Progenitor cell of endocrine pancreas (in vitro differentiated cells): ENCODE measurements at places on chromosomes 16 and 17.

DNA sequence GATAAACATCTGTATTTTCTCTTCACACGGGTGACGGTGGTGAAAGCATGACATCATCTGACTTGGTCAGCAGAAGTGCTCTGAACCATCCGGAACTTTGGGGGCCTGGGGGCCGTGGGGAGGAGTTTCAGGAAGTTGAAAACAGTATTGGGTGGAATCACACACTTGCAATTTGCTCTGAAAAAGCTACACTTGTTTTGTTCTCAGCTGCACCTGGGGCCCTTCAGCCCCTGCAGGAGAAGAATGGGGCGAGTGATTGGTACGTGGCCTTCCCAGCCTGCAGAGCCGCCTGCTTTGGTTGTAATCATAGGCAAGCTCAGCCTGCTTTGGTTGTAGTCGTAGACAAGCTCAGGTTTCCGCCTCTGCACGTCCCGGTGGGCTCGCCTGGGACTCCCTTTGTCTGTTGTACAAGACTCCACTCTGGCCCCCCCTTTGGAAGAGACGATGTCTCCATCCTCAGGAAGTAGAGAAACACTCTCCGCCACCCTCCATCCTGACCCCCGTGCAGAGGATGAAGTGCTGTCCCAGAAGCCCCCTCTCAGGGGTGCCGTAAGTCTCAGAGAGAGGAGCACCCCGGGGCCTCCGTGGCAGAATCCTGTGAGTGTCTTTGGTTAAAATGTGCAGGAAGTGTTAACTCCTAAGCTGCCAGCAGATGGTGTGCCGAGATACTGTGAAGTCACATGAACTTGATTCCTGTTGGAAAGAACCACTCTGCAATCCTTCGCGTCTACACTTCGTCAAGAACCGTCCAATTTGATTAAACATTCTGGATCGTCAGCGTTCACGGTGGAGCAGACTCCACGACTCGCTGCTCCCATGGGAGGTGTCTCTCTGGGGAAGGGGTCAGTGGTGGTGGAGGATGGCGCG lies 5.4 kb downstream of the BANP start:
- DNase-seq, result no peak

- no peak for DNase-seq
Observed at GRCh38 chr17:48122665-48123045, 15.1 kb downstream of the SNX11 start.

GRCh38 chr17:79006046-79006445 lies 3.5 kb downstream of the CANT1 start:
- no peak for DNase-seq

- DNase-seq, result peak; percentile 68
Observed at GRCh38 chr16:19502395-19503131, 19.3 kb downstream of the GDE1 start.

- DNase-seq, result no peak
Observed at GRCh38 chr17:63967953-63968352, 4.8 kb downstream of the SCN4A start.

DNA sequence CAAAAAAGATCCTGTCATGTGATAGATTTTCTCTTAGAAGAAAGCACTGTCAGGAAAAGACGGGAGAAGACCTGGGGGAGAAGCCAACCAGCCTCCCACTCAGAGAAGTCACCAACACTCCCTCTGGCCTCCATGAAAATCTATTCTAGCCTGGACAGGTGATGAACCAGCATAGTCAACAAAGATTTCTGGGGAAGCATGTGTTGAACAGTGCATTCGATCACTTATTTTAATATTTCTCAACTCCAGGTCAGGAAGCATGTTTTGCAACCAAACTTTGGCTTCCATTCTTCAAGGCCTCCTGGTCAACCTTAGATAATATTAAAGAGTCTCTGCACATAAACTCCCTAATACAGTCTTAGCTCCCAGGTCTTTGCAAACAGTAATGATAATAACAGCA lies 74.7 kb upstream of the ERCC4 start:
- no peak for DNase-seq
